Fibroblast of gingiva (primary cell): ENCODE measurements at places on chromosomes 6 and 20.

DNA sequence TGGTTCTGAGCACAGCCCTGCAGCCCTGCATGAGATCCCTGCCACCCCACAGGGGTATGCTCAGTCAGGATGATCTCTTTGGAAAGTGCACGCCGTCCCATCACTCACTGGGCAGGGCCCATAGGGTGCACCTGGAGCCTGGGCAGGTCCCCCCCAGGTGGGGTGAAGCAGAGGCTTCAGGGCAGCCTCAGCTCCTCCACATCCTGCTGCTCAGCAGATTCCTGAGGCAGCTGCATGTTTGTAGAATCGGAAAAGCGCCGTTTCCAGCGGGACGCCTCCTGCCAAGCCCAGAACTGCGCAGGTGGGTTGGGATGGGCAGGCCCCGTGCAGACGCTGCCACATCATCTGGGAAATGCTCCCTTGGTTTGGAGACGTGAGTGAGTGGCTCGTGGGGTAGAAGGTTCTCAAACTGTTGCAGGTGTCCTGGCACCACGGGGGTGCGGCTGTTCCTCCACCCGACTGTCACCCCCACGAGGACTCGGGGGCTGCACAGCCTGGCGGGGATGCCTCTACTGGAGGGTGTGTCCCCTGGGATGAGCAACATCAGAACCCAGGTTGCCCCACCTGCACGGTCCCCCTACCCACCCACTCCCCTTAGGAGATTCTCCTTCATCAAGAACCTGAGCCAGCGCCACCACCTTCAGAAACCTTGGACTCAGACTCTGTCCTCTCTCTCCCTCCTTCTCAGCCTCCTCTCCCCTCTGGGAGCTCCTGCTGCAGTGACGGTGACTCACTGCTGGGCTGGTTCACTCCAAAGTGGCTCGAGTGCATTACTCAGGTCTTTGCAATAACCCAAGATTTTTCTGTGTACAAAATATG lies 334.1 kb downstream of the TAF4 start:
- no peak for DNase-seq

DNA sequence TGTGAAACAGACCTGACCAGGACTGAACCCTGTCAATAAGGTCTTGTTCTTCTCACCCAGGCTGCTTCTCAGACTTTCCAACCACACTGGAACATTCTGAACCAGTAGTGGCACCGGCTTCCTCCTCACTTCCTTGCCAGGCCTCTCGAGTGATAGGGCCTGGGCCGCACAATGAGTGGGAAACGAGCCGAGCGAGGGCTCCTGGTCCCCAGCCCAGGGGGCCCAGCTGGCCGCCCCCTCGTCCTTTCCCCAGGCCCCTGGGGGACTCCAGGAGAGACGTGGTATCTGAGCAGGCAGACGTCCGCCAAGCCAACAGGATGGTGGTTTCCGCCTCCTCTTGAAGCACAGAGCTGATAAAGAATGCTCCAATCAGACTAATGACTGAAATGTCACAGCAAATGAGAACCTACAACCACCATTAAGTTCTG lies 117.9 kb downstream of the GMDS start:
- DNase-seq: no peak

DNA sequence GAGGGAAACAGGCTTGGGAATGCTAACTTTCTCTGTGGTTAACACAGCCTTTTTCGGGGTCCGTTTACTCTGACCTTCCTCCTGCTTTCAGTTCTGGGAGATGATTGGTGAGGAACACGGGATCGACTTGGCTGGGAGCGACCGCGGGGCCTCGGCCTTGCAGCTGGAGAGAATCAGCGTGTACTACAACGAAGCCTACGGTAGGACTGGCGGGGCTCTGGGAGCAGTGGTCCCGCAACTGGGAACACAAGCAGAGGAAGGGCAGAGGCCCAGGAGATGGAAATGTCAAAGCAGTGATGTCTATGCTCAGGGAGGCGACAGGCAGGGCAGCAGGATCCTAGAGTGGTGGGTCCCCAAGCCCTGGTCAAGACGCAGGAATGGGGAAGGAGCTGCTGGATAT lies 3.5 kb downstream of the TUBB1 start:
- DNase-seq: no peak

GRCh38 chr6:84172574-84172973 lies 54.9 kb downstream of the CEP162 start:
- no peak for DNase-seq

GRCh38 chr6:117267054-117267347 lies 1.6 kb downstream of the VGLL2 start:
- no peak for DNase-seq

DNA sequence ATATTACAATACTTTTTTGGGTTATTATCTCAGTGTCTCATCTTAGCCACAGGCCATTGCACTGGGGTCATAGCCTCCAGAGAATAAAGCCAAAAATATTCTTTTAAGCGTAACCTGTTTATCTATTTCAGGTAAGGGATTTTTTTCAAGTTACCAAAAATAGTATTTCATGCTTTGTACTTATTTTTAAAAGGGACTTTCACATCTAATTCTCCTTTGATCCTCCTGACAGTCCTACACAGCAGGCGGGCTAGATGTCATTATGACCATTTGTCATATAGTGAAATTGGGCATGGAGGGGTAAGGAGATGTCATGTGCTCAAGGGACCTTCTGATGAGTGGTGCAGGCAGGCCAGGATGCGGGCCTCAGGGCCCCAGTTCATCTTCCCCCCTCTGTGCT lies 68.9 kb downstream of the TBC1D7 start:
- no peak for DNase-seq

GRCh38 chr6:145815309-145816274 lies 997 bp upstream of the FBXO30 start:
- peak; percentile 44 for DNase-seq

GRCh38 chr6:28211840-28212509 lies 13.1 kb upstream of the ZSCAN9 start:
- no peak for DNase-seq

DNA sequence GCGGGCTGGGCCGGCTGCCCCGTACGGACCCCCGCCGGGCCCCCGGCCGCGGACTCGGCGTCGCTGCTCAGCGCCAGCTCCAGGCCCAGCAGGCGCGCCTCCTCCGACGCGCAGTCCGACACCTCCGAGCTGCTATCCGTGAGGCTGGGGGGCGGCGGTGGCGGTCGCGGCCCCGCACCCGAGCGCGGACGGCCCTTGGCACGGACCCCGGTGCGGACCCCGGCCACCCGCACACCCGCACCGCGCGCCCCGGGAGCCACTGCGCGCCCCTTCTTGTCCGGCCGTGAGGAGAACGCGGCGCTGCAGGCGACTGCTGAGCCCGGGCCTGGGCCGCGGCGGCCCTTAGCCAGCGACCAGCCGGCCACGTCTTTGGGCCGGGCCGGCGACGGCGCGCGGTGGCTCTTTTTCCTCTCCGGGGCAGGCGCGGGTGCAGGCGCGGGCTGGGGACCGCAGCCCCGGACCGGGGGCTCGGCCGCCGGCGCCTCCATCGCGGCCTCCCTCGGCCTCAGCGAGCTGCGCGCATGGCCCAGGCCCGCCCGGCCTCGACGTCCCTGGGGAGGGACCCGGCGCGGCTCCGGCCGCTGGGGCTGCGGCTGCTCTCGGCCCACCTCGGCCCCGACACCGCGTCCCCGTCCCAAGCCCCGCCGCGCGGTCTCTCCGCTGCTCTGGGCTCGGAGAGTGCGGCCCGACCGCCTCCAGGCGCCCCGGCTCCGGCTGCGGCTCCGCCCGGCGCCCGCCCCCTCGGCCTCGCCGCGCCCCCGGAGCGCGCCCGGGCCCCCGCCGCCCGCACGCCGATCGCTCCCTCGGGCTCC lies 12.9 kb upstream of the TLDC2 start:
- no peak for DNase-seq

DNA sequence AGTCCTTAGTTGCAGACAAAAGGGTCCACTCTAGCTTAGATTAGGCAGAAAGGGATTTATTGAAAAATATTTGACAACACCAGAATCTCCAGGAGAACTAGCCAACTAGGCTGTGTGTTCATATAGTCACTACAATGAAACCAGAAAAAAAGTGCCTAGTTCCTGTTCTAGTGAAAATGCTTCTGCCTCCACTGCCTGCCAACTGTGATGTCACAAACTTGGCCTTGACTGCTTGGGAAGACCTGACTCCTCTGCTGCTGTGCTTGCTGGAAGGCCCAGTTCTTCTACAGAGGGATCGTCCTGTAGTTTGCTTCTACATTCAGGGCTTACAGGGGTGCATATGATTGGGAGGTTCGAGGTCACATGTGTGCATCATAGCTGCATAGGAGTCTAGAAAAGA lies 40.3 kb upstream of the XRN2 start:
- no peak for DNase-seq

DNA sequence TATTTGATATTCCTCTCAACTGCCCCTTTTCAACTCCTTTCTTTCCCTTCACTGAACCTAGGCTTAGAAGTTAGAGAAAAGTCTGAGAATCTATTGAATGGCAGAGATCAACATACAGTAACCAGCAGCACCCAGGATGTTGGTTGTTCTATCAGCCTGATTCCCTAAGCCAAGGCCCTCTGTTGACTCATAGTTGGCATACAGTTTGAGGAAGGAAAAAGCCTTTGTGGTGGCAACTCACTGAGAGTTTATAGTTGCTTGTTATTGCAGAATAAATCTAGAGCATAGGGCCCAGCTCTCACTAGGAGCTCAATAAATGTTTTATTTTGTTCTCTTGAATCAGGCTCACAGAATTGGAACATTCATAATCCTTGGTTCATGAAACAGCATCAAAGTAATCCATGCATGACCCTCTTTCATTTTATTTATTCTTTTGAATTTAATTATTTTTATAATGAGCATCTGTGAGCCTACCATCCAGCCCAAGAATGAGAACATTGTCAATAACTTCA lies 119.1 kb upstream of the ADGRF1 start:
- peak; percentile 85 for DNase-seq

DNA sequence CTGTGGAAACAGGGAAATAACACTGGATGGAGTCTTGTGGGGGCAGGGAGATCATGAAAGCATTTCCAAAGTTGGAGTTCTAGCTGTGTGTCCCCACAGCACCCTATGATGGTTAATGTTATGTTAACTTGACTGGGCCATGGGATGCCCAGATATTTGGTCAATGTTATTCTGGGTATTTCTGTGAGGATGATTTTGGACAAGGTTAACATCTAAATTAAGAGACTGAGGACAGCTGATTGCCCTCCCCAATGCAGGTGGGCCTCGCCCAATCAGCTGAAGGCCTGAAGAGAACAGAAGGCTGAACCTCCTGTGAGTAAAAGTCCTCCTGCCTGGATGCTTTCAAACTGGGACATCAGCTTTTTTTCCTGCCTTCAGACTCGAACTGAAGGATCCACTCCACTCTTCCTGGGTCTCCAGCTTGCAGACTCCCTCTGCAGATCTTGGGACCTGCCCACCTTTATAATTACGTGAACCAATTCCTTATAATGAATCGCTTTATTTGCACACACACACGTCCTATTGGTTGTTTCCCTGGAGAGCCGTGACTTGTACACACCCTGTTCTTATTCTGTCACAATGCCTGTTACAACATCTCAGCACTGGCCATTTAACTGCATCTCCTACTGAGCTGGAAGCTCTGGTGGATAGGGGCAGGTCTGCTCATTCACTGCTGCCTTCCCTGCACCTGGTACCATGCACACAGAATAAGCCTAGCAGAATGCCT lies 99.5 kb upstream of the IYD start:
- DNase-seq: no peak

DNA sequence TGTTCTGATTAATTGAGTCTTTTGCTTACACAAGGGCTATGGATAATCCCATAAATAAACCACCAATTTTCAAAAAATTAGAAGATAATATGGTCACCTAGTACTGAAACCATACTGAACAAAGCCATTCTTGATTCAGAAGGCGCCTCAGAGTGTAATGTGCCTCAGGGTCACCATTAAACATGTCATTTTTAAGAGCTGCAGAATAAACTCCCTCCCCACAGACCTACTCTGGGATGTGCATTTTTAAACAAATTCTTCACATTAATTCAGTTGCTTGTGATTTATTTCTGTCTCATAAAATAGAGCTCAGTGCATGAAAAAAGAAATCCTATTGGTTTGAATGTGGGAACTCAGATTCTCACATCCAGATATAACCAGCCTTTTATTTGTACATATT lies 202.1 kb upstream of the HEY2 start:
- no peak for DNase-seq

GRCh38 chr6:11120271-11121005 lies 8.9 kb upstream of the ERVFRD-1 start:
- DNase-seq: peak; percentile 20

DNA sequence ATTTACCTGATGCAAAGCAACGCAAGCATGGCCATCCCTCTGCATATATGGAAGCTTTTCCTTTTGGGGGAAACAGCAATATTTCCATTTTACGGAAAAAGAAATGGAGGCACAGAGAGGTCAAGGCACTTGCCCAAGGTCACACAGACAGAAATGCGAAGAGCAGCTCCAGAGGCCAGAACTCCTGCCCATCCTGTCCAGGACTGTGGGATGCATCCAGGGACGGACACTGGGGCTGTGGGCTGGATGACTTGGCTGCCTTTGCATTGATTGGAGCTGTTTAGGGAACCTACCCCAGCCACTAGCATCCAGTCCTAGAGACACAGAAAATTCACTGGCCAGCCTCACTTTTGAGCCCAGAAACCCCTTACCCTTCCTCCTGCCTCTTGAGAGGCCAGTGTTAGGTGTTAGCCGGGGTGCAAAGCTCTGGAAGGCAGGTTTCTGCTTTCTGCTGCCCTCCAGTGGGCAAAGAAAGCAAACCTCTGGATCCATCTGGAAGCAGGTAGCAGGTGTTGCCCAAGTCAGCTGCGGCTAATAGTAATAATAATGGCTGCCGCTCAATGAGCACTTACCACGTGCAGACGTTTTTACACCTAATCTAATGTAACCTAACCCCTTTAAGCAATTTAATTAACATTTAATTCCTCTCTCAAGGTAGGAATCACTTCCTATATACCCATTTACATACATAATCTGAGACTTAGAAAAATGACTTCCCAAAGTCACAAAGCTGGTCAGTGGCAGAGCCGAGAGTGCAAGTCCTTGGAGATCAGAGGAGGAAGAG lies 31.7 kb upstream of the CCN5 start:
- DNase-seq: no peak

DNA sequence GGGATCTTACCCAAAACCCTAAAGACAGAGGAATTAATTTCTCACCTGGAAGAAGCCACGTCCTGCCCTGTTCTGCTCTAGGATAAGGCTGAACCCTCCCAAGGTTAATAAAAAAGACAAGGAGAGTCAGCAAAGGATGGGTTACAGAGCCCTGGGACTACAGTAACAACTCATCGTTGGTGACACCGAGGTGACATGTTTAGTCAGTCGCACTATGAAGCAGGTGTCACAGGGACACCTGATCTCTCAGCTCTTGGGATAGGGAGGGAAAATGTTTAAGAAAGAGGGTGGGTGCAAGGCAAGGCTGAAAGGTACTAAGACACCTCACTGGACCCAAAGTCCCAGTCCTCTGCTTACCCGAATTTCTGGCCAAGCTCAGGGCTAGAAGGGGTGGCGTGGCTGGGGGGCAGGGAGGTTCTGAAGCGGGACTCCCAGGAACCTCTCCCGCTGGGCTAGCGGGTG lies 562 bp downstream of the MOCS1 start:
- no peak for DNase-seq

- no peak for DNase-seq
Observed at GRCh38 chr6:18829272-18829870, 442.2 kb downstream of the RNF144B start.

- no peak for DNase-seq
Observed at GRCh38 chr6:30641048-30641447, 5.9 kb upstream of the C6orf136 start.

- DNase-seq: no peak
Observed at GRCh38 chr6:42791706-42792320, 10.0 kb downstream of the BICRAL start.
